LHCN-M2 (cell line): ENCODE measurements at places on chromosomes 7 and 10. TPM values are rescaled to one million over a fixed set of nuclear protein-coding genes. Genes with fewer than 3 reads are reported as not detected.

DNA sequence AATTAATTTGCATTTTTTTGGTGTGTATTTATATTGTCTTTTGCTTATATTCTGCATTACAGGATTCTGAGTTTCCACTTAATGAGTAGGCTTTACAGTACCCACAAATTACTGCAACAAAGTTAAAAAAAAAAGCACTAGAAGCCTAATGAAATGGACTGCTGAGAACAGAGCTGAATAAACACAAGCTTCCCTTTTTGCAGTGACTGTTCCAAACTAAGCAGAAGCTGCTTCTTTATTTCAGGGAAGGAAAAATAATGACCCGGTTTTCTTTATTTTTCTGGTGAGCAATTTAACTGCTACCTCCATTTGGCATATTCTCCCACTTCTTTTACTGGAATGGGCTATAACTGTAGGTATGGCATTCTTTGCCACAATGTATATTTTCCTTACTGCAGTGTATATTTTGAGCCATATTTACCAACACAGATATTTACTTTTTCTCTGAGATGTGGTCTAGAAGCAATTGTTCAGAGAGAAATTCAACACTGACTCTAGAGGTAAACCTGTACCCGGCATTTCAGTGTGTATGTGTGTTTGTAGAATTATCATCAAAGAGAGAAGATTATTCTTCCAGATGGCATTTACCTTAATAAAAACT is 56.9 kb downstream of the HDAC9 start:
- DNase-seq: no peak

DNA sequence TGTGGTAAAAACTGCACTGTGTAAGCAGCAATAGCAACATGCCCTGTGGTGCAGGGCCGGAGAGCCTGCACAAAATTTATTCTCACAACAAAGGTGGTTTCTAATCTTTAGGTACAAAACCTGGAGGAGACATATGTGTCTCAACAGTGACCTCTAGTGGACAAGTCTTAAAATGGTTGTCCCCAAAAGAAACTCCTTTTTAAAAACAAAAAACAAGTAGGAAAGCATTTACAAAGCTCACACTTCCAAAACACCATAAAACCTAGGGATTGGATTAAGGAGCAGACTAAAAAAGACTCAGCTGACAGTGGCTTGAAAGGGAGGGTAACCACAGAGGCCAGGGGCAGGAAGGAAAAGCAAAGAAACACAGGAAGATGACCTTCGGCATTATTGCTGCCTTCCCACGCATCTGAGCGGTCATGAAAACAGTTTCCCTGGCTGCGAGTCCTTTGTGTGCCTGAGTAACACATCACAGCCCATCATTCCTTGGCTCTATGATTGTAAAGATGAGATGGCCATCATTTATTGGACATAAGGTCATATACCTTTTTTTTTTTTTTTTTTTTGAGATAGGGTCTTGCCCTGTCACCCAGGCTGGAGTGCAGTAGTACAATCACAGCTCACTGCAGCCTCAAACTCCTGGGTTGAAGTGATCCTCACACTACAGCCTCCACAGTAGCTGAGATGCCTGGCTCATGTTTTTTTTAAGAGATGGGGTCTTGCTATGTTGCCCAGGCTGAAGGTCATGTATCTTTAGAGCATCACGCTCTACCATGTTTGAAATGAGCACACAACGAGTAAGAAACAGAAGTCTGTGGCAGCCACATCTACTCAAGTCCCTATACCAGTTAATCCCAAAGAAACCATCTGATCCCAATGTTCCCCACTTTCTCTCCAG is 39.5 kb downstream of the RSU1 start:
- peak; percentile 36 for DNase-seq

DNA sequence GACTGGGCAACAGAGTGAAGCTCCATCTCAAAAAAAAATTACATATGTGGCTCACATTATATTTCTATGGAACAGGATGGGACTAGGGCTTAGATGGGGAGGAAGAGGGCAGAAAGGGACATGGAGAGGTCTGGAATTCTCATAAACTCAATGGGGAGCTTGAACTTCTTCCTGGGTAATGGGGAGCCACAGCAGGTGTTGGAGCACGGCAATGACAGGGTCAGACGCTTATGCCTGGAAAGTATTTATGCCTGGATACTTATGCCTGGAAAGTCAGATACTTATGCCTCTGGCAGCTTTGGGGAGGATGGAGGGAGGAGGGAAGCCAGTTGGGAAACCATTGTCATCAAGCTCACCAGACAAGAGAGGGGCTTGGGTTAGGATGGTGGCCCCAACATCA is 36.8 kb downstream of the TMEM130 start:
- DNase-seq: no peak

RHOBTB1 gene
- total RNA-seq: 19.1 and 20.0 TPM in 2 replicates

DNA sequence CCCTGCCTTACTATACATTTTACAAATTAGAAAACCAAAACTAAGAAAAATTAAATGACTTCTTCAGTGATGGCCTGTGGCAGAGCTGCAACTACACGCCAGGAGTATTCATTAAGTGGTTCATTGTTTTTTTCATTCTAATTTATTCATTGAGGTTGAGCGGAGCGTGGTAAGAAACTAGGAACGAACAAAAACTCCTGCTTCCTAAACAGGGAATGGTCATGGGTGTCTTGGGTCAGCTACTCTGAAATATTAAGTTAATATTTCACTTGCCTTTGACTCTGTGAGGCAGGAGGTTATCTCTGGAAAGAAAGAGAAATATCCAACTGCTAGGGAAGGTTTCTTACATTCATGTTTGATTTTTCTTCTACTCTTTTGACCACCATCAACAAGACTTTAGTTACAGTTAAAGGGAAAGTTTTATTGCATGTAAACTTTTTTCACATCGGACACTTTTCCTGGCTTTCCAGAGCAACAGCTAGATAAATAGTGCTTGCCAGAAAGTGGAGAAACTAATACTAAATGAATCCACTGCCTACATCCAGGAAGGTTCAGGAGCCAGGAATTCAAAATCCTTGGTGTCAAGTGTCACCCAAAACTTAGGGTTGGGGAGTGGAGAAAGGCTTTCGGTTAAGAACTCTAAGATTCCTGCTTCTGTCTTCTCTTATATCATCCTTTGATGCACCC is 896 bp upstream of the GNG11 start:
- peak; percentile 52 for DNase-seq

CCL24 gene
- total RNA-seq: not detected in 2 replicates

CPA1 gene
- total RNA-seq: 0.23 TPM in 1 of 2 replicates, not detected in the other

DNA sequence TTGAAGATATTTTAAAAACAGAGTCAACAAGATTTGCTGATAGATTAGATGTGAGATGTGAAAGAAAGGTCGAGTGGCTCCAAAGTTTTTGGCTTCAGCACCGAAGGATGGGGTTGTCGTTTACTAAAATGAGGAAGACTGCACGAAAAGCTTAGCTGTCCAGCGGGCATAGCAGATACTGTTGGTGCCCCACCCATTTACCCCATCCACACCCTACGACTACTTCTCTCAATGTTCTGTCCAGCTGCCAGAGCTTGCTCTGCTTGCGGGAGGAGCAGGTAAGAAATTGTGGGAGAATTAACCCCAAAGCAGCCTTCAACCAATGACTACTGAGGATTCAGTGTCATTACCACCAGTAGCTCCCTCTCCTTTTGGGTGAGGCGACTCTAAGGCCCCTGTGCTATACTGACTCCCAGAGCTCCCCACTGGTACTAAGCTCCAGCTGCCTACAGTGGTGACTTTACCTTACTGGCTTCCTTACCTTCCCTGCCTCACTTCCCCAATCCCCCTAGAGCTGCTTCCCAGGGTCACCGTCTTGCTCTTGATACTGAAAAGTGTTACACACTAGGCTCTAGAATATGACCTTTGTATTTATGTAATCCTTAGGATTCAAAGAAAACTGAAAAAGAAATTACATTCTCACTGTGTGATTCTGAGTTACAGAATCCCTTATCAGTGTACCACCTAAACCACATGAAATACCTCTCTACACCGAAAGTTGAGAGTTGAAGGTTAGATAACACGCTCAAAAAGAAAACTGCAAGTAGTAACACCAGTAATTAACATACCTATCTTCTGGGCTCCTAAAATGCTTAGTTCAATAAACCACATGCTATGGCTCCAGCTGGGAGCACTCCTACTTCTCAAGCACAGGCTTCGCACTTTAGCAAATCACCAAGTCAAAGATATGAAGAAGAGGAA is 22.3 kb downstream of the CACUL1 start:
- no peak for DNase-seq

PITX3 gene
- 6.5 and 6.9 TPM in 2 replicates for total RNA-seq

AKR1D1 gene
- total RNA-seq: not detected in 2 replicates
